ENCODE measurements at places on chromosomes 7 and 10.

GRCh38 chr10:125001313-125002046 is 59.6 kb downstream of the ZRANB1 start:
- no peak for DNase-seq

- DNase-seq: no peak
These were observed 128.7 kb upstream of the LYZL1 start for GRCh38 chr10:29160150-29160617.

GRCh38 chr7:17696422-17696821 is 243.9 kb downstream of the SNX13 start:
- DNase-seq: no peak

- peak; percentile 48 for DNase-seq
These were observed 7.9 kb downstream of the SLC25A28 start for GRCh38 chr10:99612167-99612831.

DNA sequence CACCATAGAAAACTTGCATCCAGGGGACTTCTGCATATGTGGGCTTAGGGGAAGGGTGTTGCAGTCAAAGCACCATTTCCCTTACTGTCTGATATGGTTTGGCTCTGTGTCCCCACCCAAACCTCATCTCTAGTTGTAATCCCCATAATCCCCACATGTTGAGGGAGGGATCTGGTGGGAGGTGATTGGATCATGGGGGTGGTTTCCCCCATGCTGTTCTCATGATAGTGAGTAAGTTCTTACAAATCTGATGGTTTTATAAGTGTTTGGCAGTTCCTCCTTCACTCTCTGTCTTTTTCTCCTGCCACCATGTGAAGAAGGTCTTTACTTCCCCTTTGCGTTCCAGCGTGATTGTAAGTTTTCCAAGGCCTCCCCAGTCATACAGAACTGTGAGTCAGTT is 177.4 kb downstream of the ADK start:
- no peak for DNase-seq
